ENCODE measurements at places on chromosomes 7 and 10.

DNA sequence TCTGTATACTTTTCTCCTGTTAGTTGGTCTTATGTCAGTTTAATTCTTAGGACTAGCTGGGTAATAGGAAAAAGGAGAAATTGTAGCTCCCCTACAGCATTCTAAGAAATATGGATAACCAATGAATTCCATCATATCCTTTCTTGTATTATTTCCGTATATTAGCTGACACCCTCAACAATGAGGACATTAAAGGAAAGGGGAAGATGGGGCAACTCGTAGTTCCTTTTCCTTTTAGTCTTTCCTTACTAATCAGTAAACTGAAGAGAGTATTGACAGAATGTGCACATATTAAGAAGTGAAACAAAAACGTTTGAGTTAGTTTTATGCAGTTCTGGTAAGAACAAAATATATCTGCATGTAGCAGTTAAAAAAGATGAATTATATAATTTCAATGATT lies 35.1 kb upstream of the C10orf67 start:
- DNase-seq: no peak

DNA sequence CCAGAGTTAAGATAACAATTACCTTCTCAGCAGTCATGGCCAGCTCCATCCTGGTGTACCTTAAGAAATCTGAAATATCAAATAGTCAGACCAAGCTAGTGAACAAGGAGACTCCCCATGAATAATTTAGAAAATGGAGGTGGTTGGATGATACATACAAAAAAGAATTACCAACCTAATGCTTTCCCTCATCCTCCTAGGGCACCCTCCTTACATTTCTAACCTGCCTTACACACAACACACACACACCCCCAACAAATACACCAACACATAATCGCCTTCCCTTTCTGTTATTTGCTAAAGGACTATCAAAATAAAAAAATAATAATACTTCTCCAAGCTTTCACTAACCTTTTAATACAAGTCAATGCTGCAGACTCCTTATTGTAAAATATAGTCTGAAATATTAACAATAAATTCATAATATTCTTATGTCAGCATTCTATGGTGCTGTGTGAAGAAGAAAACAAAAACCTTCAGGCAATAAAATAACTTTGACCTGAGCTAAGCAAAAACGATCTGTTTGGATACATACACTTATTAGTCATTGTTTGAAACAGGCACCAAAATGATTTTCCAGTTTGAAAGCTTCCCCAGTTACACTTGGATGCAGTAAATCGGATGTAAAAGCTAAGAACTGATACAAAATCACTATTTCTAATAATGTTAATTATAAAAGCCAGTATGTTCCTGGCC lies 3.4 kb downstream of the TWIST1 start:
- no peak for DNase-seq

- no peak for DNase-seq
These were observed 68.0 kb upstream of the FAM20C start for GRCh38 chr7:124130-124949.

DNA sequence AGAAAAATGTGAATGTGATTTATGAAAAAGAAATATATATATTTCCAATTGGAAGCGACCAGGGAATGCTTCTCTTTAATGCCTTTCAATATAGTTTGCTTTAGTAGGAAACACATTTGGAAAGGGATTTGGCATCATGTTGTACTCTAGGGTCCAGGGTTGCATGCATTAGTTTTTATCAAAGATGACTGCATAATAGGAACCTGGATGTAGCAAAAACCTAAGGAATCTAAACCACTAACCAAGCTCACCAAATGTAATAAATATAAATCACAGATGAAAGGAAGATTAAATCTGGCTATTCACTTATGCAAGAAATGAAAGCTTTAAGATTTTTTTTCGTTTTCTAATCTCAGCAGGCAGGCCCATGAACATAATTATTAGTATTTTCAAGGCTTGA lies 120.0 kb downstream of the ATXN7L1 start:
- no peak for DNase-seq

DNA sequence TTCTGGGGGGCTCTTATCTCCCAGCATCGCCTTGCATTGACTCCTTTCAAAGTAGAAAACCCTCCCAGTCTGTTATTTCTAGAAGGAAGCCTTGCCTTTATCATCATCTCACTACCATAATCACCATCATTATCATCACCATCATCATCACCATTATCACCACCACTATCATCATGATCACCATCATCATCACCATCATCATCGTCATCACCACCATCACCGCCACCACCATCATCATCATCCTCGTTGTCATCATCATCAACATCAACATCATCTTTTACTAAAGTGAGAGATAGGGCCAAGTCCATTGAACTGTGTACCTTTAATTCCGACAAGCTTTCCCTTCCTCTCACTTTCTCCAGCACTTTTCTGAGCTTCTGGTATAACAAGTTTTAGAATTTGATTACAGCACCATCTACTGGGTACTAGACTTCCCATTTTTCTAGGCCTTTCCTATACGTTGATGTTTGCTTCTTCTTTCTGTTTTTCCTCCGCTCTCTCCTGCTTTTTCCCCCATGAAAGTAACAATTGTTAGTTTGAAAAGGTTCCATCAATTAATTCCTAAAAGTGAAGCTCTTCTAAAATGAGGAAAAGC lies 226.4 kb downstream of the BUB3 start:
- DNase-seq: peak; percentile 2

DNA sequence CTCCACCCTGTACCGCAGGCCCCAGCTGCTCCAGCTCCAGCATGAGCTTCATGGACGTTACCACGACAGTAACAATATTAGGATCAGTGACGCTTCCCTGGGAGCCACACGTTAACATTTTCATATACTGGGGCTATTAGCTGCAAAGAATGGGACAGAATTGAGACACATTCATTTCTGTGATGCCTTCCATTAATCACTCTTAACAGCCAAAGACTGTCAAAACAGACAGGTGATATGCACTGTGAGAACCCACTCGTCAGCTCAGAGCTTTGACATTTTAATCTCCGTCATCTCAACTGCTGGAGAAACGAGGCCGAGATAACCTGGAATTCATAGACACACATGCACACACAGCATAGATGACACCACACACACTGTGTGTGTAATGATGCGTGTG lies 408.4 kb upstream of the SHH start:
- no peak for DNase-seq

DNA sequence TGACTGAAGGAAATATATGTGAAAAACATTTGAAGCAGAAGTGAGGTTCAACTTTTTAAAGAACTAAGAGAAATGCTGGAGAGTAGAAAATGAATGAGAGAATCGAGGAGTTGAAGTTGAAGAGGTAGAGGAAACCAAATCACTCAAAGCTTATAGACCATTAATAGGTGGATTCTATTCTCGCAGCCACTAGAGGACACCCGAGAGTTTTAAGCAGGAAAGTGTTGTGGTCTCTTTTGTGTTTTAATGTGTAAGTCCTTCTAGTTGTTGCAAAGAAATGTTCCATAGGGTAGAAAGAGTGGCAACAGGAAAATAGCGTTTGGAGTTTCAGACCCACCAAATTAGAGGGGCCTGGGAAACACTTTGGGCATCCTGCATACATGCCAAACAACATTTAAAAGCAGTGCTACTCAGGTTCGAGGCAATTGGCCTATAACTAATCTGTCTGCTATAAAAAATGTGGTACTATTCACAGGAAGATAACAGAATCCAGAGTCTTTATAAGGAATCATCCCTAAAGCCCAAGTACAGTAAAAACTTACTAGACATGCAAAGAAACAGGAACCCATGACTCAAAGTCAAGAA lies 75.3 kb upstream of the TAS2R16 start:
- no peak for DNase-seq

- peak; percentile 31 for DNase-seq
These were observed 128.8 kb upstream of the FAM20C start for GRCh38 chr7:63521-64021.

DNA sequence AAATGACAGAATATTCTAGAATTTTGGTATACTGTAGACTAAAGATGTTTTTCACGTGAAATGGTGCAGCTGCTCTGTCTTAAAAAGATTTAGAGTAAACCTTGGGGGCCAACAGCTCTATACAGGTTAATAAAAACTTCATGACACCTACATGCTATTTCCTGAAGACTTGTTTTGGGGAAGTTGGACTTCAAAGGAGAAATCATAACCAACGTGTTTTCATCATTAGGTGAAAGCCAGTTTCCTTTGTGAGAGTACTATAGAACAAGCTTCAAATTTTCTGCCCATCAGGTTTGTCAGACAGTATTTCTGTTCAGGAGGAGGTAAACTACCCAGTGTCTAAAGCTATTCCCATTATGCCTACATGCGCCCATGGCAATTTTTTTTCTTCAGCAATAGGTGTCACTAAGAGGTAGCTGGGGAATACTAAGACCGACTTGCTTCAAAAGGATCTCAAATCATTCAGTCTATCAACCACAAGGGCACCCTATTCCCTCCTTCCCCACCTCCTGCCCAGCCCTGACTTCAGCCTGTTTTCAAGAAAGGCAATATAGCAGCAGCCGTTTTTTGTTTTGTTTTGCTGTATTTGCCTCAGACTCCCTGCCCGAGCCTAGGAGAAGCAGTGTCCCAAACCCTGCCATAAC lies 237.3 kb upstream of the SP8 start:
- DNase-seq: no peak

- no peak for DNase-seq
These were observed 253.3 kb downstream of the IPMK start for GRCh38 chr10:58014436-58014835.

DNA sequence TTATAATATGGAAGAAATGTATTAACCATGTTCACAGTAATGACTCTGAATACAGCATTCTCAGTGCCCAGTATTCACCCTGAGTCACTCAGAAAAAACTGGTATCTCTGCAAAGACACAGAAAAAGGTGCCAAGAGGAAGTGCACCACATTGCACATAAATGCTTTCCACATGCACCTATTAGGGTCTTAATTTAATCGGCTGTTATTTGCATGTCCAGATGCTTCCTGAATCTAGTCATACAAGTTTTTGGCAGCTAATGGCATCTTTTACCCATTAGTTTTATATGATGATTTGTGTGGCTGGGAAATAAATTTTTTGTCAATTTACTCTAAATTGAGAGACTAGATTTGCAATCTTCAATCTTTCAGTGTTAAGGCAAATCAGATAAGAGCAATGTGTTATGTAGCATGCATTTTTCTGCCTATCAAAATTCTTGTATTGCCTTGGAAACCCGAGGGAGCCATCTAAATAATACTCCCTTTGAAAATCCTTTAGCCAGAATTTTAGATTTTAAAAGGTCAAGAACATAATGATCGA lies 58.2 kb downstream of the ZNF680 start:
- no peak for DNase-seq

GRCh38 chr7:150924369-150924781 lies 53.7 kb downstream of the KCNH2 start:
- DNase-seq: no peak

GRCh38 chr7:23020742-23021401 lies 6.9 kb upstream of the HYCC1 start:
- no peak for DNase-seq

GRCh38 chr10:72331575-72332422 lies 22.9 kb downstream of the DNAJB12 start:
- peak; percentile 90 for DNase-seq

- DNase-seq: peak; percentile 80
These were observed 166.4 kb upstream of the ADO start for GRCh38 chr10:62638062-62638477.

GRCh38 chr7:46317256-46317655 lies 396.2 kb upstream of the IGFBP3 start:
- DNase-seq: no peak

- no peak for DNase-seq
These were observed 33.3 kb upstream of the CAPZA2 start for GRCh38 chr7:116829041-116829440.

DNA sequence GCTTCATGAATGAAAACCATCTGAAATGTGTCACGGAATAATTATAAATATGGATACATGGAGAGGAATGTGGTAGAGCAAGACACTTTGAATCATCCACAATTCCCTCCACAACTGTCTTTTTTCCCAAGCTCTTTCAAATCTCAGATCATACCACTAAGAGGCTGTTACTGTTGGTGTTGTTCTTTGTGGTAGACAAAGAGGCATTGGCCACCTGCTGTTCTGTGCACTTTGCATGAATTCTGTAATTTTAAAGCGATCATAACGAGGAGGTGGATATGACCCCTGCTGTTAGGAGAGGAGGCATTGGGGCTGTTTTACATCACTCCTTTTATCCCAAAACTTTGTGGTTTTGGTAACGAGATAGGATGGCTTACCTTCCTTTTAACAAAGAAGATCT lies 141.2 kb upstream of the KLF6 start:
- DNase-seq: no peak
